Panc1 (cell line): ENCODE measurements at places on chromosomes 13 and 19. TPM values are rescaled to one million over a fixed set of nuclear protein-coding genes. Genes with fewer than 3 reads are reported as not detected.
A peak's percentile ranks its signal among the peaks of the same experiment; 100 is the strongest.

GRCh38 chr13:62434081-62434480 is 1018.4 kb upstream of the PCDH20 start:
- no peaks in the 10 kb centered on the region for H3K36me3 ChIP-seq
- DNase-seq = no peak
- no peak overlapping the region for H3K27ac ChIP-seq
- no peaks in the 10 kb centered on the region for H3K4me1 ChIP-seq
- H3K4me3 ChIP-seq = no peak overlapping the region

DNA sequence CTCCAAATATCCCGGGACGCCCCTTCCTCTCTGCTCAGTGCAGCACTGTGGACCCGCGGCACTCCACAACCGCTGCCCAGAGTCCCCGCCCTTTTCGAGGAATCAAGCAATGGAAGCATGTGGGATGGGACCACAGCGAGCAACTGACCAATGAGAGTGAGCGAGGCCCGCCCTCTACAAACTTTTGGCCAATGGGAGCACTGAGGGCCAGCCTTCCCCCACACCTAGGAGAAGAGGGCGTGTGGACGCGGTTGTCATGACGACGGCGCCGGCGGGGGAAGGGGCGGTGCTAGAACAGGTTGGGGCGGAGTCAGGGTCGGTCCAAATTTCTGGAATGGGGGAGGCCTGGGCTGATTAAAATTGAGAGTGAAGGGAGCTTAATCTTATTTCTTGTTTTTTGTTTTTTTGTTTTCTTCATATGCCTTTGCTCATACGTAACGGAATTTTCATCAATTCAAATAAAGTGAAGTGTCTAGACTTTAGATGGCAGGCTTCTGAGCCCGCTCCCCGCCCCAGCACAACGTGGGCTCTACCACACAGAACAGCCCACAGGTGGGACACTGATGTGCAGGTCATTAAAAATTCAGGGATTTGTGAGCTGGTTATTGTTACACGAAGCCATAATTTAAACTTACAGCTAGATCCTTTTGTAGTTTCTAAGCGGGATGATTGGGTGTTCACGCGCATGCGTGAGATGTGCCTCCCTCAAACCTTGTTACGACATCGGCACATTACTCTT is at the start of gene DNAAF3:
Gene DNAAF3, minus strand, starts transcription at position 84 of the 739 bp plus-strand sequence. CDS start 200 bp downstream, outside the sequence.
- H3K4me3 ChIP-seq = peak within 1 kb of the TSS; percentile 61
- H3K27me3 ChIP-seq = no peaks in the 10 kb centered on the region

GRCh38 chr13:73081256-73081915 is 22.6 kb downstream of the KLF5 start:
- no peak overlapping the region for H3K4me3 ChIP-seq
- H3K4me1 ChIP-seq = no peaks in the 10 kb centered on the region
- DNase-seq = no peak

- 0 out of 2 replicates have a peak overlapping the region, but pooled peaks have one; percentile 39 for H3K27ac ChIP-seq
- no peaks in the 10 kb centered on the region for H3K27me3 ChIP-seq
These were observed 36.6 kb upstream of the OXGR1 start for GRCh38 chr13:97030705-97031452.

GRCh38 chr19:37986048-37986750 is 79.2 kb downstream of the SIPA1L3 start:
- no peaks in the 10 kb centered on the region for H3K27me3 ChIP-seq
- DNase-seq = no peak
- H3K4me1 ChIP-seq = 0 out of 2 replicates have a peak, but pooled peaks cover 2% of the 10 kb centered on the region
- H3K36me3 ChIP-seq = no peaks in the 10 kb centered on the region
- no peak overlapping the region for H3K4me3 ChIP-seq

- no peak within 1 kb of the TSS for H3K4me3 ChIP-seq
- no peak within 1 kb of the TSS for H3K27ac ChIP-seq
- no peak for DNase-seq
- no peaks in the 10 kb centered on the region for H3K36me3 ChIP-seq
- H3K27me3 ChIP-seq = no peaks in the 10 kb centered on the region
These were observed at the start of gene DLEU7 for GRCh38 chr13:50843257-50844083. Gene DLEU7, minus strand, starts transcription at chr13:50843692. Its CDS starts 46 bp downstream, at chr13:50843646.

DNA sequence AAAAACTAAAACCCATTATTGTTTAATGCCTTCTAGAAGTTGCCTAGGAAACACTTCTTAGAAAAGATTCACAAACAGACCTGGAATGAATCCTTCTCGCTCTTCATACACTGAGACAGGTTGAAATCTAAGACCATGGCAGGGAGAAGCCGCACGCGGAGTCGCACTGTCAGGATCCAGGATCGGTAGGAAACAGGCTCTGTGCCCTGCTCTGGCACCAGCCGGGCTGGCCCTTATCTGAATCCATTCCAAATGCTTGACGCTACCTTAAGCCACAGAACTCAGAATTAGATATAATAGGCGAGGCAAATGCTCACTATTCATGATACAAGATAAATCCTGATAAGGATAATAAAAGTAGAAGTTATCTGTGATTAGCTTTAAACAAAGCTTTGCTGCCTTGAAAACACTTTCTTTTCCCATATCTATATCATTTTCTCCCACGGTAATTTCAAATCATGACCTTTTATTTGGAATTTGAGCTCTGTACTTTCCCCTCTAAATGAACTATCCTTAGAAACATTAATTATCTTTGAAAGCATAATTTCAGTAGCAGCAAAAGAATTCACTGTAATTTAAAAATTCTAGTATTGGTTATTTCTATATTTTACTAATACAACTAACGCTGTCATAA is 385.6 kb downstream of the IRS2 start:
- no peak overlapping the region for H3K4me3 ChIP-seq
- no peaks in the 10 kb centered on the region for H3K4me1 ChIP-seq
- no peak for DNase-seq
- H3K27me3 ChIP-seq = no peaks in the 10 kb centered on the region

DNA sequence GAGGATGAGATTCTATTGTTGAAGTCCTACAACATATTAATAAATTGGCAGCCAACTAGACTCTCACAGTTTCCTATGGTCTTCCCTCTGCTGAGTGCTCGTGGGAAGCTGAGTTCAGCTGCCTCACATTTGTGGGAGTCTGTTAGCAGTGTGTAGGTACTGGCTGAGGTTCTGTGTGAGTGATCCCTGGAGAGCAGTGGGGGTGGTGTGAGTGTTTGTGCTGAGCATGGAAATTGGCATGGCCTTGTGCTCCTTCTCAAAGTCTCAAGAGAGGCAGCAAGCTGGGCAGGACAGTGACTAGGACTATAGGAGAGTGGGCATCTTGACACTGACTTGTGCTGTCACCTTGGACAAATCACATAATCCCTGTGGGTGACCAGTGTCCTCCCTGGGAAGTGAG is 298.3 kb downstream of the MTUS2 start:
- no peaks in the 10 kb centered on the region for H3K36me3 ChIP-seq
- H3K4me3 ChIP-seq = no peak overlapping the region
- no peaks in the 10 kb centered on the region; the same call in 1 of the 2 replicates for H3K27me3 ChIP-seq
- H3K4me1 ChIP-seq = no peaks in the 10 kb centered on the region
- DNase-seq = no peak
- no peak overlapping the region for H3K27ac ChIP-seq

Gene ZNF154
- not detected for total RNA-seq

Gene PLPPR3
- total RNA-seq = 63.7 TPM

Gene KIR2DL4
- total RNA-seq = not detected
